ENCODE measurements at places on chromosomes 4 and X.
A peak's percentile ranks its signal among the peaks of the same experiment; 100 is the strongest.

- DNase-seq, result no peak
Measured at GRCh38 chr4:138088449-138089208, 153.5 kb downstream of the SLC7A11 start.

- DNase-seq, result peak; percentile 30
Measured at GRCh38 chrX:138794246-138794645, 82.7 kb upstream of the FGF13 start.

DNA sequence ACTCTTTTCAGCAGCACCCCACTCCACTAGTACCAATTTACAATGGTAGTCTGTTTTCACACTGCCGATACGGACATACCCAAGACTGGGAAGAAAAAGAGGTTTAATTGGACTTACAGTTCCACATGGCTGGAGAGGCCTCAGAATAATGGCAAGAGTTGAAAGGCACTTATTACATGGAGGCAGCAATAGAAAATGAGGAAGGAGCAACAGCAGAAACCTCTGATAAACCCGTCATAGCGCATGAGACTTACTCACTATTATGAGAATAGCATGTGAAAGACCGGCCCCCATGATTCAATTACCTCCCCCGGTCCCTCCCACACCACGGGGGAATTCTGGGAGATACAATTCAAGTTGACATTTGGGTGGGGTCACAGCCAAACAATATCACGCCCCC is 34.1 kb upstream of the MAGEA4 start:
- DNase-seq, result no peak

DNA sequence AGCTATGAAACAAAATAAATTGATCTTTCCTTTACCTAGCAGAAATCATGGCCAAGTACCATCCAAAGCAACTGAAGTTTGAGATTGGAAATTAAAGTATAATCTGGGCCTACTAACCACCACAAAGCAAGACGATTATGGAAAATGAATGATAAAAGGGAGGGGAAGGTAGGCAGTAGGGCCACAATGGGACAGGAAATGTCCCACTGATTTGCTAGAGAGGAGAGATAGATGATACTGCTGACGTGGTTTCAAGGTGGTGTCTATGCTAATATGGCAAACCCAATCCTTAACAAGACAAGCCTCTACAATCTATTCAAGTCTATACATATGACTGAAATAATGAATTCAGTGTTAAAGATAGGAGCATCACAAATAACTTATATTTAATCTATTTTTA is 6.1 kb downstream of the TMPRSS11F start:
- no peak for DNase-seq

DNA sequence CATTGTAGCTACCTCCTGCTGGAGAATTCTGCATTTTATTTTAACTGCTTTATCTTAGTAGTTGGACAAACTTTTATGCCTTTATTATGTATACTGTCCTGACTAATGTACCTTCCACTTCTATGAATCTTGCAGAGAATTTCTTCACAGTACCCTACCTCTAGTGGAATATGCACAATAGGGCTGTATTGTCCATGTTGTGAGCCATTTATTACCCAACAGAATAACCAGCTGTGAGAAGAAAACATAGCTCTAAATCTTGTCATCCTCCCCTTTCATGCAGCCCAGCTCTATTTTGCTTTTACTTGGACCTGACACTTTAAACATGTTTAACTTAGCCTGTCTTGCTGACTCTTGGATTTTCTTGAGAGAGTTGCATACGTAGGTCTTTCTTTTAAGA is 56.2 kb downstream of the MCUB start:
- DNase-seq, result no peak

DNA sequence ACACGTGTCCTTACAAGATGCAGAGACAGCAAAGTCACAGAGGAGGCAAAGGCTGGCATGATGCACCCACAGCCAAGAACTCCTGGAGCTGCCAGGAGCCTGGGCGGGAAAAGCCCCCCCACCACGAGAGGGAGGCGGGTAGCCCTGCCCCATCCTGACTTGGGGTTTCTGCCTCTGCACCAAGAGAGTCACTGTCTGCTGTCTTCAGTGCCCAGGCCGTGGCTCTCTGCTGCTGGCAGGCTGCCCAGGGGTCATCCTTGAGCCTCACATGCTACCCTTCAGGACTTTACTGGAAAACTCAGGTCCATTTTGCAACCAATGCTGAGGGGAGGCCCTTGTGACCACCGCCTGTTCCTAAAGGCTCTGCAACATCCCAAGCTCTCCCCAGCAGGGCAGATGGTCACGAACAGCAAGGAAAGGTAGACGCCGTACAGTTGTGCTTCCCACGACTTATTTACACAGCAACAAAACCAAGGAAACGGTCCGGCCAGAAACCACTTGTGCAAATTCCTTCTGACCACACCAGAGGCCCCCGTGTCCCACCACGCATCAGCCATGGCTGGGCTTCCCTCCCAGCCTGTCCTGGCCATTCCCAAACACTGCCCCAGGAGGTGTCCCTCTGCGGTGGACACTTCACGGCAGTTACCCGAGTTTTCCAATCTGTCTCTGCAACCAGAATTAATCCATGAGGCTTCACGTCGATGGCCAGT is 56.9 kb downstream of the ACOX3 start:
- DNase-seq, result no peak

- DNase-seq, result no peak
Measured at GRCh38 chrX:125291124-125291523, 28.5 kb upstream of the TEX13C start.

DNA sequence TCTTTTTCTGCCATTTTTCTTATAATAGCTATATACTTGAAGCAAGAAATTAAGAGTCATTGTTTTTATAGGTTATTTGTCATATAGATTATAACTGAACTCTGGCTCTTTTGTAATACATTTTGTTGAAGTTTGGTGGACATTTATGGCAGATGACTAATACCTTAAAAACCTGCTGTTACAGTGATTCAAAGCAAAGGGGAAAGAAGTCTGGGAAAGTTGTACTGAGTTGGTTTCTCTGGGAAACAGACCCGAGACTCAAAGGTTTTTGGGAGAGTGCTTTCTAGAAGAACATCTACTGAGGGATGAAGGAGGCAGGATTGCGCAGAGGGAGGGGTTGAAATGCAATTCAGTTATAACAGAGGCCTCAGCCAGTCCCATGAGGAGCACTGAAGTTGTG is 35.9 kb downstream of the NAP1L5 start:
- DNase-seq, result no peak

- DNase-seq, result no peak
Measured at GRCh38 chr4:147780137-147780777, 48.4 kb downstream of the ARHGAP10 start.

DNA sequence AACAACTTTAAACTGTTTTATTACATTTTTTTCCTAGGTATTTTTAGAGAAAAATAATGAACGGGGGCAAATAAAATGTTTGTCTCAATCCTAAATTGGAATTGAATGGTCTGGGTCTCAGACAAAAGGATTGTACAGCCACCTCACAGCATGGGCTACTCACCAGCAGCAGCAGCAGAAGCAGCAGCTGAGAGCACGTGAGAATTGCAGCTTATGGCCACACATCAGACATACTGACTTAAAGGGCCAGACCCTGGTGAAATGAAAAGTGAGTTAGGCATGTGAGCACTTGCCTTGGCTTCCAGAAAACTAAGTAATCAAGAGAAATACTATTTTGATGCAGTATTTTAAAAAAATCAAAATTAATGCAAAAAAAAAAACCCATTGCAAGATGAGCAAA is 56.6 kb downstream of the AASDH start:
- peak; percentile 0 for DNase-seq

- DNase-seq, result no peak
Measured at GRCh38 chr4:28378109-28378830, 1517.6 kb downstream of the STIM2 start.

- DNase-seq, result no peak
Measured at GRCh38 chr4:82711158-82711785, 87.3 kb downstream of the SCD5 start.

DNA sequence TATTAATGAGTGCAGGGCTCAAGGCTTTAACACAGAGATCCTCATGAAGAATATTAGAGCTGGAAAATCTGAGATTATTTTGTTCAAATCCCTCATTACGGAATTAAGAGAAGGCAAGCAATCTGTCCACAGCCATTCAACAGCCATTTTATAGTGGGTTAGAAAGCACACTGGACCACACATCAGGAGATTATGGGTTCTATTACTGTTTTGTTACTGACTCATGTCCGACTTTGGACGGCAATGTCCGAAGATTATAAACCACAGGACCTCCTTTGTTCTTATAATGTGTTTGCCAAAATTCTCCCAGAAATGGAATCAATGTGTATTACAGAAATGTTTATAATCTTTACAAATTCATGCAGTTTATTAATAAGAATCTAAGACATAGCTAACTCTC is 8.1 kb downstream of the LAMTOR3 start:
- DNase-seq, result no peak

- no peak for DNase-seq
Measured at GRCh38 chr4:12447451-12447850, 1018.8 kb upstream of the HS3ST1 start.

DNA sequence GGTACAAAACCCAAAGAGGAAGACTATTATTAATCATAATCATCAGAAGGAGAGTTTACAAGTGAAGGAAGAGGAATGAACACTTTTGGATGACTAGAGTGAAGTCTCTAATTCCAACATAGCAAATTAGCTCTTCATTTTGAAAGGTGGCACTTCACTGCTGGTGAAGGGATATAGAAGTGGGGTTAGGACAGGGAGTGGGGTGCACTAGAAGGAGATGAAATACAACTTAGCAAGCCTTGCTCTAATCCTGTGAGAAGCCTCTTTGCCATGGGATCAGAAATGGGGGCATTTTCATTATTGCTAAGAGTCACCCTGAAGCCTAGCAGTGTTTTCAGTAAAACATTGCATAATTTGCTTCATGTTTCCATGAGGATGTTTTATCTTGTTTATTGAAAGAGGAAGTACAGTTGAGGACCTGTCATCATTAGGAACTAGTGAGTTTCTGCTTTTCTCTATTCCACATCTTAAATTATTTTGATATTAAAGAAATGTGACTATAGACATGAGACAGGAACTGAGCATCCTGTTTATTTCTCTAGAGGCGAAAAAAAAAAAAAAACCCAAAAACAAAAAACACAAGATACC is 9.3 kb upstream of the GRPR start:
- DNase-seq, result no peak

DNA sequence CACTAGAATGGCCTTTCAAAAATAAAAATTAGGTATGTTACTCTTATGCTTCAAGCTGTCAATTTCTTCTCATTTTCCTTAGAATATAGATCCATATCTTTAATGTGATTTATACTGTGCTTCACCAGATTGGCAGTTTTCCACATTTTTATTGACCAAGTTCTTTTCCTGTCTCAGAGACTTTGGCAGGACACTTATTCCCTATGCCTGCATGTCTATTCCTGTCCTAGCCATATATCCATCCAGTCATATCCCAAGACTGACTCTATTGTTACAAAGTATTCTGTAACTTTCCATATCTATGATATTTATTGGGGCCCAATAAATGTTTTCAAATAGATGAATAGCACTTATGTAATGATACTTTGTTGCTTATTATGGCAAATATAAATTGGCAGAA is 450.7 kb downstream of the GASK1B start:
- no peak for DNase-seq

- no peak for DNase-seq
Measured at GRCh38 chr4:23504083-23504482, 385.8 kb downstream of the PPARGC1A start.

GRCh38 chr4:128284317-128284716 is 3.3 kb downstream of the PGRMC2 start:
- DNase-seq, result no peak

GRCh38 chr4:171812665-171813525 is at the start of gene GALNTL6:
GALNTL6 (plus strand) TSS chr4:171813404.
- peak; percentile 22 for DNase-seq

GRCh38 chrX:51795136-51795535 is 51.9 kb downstream of the GSPT2 start:
- no peak for DNase-seq

DNA sequence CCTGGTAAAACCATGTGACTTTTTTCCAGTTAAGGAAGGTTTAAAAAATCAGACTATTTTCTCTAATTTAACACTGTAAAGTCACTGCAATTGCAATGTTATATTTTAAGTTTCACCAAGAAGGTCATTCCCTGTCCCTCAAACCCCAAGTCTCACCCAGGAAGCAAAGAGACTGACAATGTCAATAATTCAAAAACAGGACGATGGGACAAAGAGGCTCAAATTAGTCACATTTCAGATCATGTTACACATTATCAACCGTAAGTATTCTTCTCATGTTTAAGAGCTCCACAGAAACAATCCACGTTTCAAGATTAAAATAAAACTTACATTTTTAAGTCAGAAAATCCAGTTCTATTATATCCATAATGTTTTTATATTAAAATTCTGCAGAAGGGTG is 13.2 kb downstream of the SHISA3 start:
- no peak for DNase-seq

DNA sequence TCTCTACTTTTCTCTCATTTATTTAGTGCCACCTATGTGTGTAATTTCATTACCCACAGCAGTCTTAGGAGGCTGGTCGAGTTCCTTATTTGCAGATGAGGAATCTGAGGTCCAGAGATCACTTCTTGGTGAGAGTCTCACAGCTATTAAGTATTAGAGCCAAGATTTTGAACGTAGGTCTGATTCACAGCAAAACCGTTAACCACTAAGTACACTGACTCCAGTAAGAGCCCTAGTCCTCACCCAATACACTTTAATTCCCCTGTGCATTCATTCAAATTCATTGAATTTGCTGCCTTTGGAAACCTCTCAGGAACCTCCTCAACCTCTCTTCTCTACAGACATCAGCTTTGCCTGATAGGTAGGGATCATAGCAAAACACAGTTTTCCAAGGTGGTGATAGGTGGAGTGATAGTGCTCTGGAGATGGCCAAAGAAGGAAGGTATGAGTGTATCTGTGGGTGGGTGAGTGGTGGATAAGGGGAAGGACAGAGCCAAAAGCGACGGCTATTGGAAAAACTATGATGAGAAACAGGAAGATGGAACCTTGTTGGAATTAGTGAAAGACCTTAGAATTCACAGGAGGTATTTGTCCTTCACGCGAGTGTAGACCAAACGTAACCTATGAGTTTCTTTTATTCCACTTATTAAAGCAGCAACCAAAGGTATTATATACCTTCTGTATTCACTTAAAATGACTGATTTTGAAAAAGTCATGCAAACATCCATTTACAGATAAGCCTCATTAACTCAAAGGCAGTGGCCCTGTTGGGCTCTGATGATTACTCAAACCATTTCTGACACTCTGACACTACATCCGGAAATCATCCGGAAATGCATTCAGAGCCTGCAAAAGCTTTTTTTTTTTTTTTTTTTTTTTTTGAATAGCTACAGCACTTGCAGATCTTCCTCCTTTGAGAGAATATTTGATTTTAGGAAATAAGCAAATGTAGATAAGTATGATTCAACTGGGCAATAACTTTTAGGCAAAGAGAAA is 6.3 kb downstream of the FMR1 start:
- DNase-seq, result peak; percentile 79

GRCh38 chr4:76984788-76985211 is 35.2 kb downstream of the SEPTIN11 start:
- peak; percentile 79 for DNase-seq

DNA sequence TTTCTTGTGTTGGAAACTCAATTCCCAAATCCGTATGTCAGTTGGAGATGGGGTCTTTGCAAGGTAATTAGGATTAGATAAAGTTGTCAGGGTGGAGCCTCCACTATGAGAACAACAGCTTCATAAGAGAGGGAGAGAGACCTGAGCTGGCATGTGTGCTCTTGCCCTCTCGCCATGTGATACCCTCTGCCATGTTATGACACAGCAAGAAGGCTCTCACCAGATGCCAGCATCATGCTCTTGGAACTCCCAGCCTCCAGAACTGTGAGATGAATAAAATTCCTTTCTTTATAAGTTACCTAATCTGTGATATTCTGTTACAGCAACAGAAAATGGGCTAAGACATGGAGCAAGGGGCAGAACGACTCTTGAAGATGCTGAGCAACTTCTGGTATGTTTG is 201.9 kb upstream of the BOD1L1 start:
- DNase-seq, result no peak
